Foreskin keratinocyte (primary cell): ENCODE measurements at places on chromosomes 6 and 20. TPM values are rescaled to one million over a fixed set of nuclear protein-coding genes. Genes with fewer than 3 reads are reported as not detected.

SMLR1 gene
- total RNA-seq: not detected in 2 replicates

VIP gene
- not detected in 2 replicates for total RNA-seq

CD40 gene
- 10.9 and 14.3 TPM in 2 replicates for total RNA-seq

CLDN20 gene
- not detected in 2 replicates for total RNA-seq

DDR1 gene
- total RNA-seq: 211 and 243 TPM in 2 replicates

IL17F gene
- total RNA-seq: not detected in 2 replicates

NHLRC1 gene
- total RNA-seq: 1.7 and 2.1 TPM in 2 replicates

SLC17A1 gene
- not detected in 2 replicates for total RNA-seq

ZKSCAN8 gene
- total RNA-seq: 10.2 and 11.0 TPM in 2 replicates

NKX2-4 gene
- not detected in 2 replicates for total RNA-seq

HLA-DRA gene
- total RNA-seq: not detected in 2 replicates

BPIFB2 gene
- not detected in 2 replicates for total RNA-seq

ECT2L gene
- not detected in 2 replicates for total RNA-seq

SLC22A7 gene
- total RNA-seq: not detected in 2 replicates

GPLD1 gene
- 0.03 and 0.07 TPM in 2 replicates for total RNA-seq

ME1 gene
- total RNA-seq: 40.2 and 50.8 TPM in 2 replicates

NKX2-2 gene
- total RNA-seq: not detected in 2 replicates

NRSN2 gene
- 26.7 and 35.6 TPM in 2 replicates for total RNA-seq

RGS17 gene
- 0.24 and 0.32 TPM in 2 replicates for total RNA-seq

WFDC10B gene
- not detected in 2 replicates for total RNA-seq

UNC5CL gene
- total RNA-seq: 0.17 and 0.28 TPM in 2 replicates

MED20 gene
- total RNA-seq: 30.2 and 33.2 TPM in 2 replicates

ABT1 gene
- total RNA-seq: 21.0 and 22.2 TPM in 2 replicates

HMGCLL1 gene
- total RNA-seq: not detected in 2 replicates

DACT2 gene
- 0.48 and 0.71 TPM in 2 replicates for total RNA-seq

CST7 gene
- total RNA-seq: not detected in 2 replicates

TGM2 gene
- total RNA-seq: 17.4 and 41.2 TPM in 2 replicates

PRPH2 gene
- not detected in 2 replicates for total RNA-seq

IFNGR1 gene
- total RNA-seq: 46.3 and 48.2 TPM in 2 replicates

SLA2 gene
- total RNA-seq: not detected in 2 replicates
